ENCODE measurements at places on chromosomes 7 and 10. TPM values are rescaled to one million over a fixed set of nuclear protein-coding genes. Genes with fewer than 3 reads are reported as not detected.

IKZF1 gene
- 8.5 TPM for total RNA-seq

CHST3 gene
- 43.0 TPM for total RNA-seq

TMEM213 gene
- not detected for total RNA-seq

PAPOLB gene
- 0.42 TPM for total RNA-seq

RASA4B gene
- total RNA-seq, result 22.1 TPM

AFAP1L2 gene
- total RNA-seq, result 18.5 TPM

LBX1 gene
- not detected for total RNA-seq

DNA sequence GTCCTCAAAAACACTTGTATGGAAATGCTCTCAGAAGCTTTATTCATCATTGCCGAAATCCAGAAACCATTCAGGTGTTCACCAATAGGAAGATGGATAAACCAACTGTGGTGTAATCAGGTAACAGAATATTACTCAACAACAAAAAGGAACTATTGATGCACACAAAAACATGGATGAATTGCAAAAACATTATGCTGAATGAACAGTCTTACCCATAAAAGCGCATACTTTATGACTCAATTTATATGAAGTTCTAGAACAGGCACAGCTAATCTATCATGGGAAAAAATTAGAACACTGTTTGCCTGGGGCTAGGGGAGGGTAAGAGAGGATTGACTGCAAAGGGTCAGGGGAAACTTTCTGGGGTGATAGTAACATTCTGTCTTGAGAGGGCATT, 26.9 kb upstream of the GSAP start:
- no peak for DNase-seq

DNA sequence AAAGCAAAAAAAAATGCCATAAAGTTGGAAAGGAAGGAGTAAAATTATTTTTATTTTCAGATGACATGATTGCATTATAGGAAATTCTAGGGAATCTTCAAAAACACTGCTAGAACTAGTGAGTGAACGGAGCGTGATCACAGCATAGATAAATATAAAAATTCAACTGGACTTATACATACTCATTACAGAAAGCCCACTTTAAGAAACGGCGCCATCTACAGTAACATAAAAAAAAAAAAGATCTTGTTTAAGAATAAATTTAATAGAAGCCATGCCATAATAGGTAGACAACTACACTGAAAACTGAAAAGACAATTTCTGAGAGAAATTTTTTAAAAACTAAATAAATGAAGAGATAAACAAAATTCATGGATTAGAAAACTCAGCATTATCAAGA, 623.1 kb upstream of the MGMT start:
- DNase-seq, result no peak

DNA sequence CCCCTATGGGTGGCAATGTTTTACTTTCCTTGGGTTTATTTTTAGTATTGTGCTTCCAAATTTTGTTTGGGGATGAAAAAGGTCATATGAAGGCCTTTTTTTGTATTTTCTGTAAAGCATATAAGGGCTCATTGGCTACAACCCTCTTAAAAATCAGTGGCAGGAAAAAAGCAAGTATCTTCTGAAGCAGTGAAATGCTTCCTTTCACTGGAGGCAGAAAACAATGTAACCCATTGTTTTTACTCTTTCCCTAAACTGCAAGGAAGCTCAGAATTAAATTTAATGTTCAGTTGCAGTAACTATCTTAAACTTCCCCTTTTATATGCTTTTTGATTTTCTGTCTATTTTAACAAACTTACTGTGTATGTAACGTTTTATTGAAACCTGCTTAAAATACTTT, 148.7 kb upstream of the LYZL1 start:
- no peak for DNase-seq

- DNase-seq, result no peak
Observed at GRCh38 chr10:62194924-62195674, 73.5 kb downstream of the RTKN2 start.

- DNase-seq, result peak; percentile 10
Observed at GRCh38 chr10:1121271-1121970, 65.2 kb downstream of the WDR37 start.

DNA sequence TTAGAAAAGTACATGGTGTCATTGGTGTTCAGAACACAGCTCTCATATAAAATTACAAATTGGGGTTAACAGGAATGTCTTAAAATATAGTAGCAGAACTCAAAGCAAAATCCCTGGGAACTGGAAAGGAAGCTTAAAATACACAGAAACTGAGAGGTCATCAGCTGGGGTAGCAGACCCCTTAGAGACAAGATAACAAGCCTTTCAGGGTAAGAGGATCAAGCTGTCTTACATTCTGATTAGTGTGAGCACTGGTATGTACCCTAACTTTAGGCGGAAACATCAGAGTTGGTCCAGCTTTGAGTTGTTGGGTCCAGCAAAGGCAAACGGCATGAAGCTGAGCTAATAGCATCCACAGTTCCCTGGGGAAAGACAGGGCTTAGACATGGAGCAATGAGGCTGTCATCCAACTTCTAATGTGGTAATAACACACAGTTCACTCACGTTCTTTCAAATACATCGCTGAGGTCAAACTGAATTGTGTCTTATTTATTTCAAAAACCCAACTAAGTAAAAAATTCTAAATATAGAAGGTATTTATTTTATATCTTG, 32.6 kb downstream of the ARHGAP21 start:
- DNase-seq, result no peak

GRCh38 chr10:117804470-117805011, 242.2 kb downstream of the RAB11FIP2 start:
- no peak for DNase-seq

GRCh38 chr7:123621707-123622106, 20.1 kb downstream of the ASB15 start:
- no peak for DNase-seq

DNA sequence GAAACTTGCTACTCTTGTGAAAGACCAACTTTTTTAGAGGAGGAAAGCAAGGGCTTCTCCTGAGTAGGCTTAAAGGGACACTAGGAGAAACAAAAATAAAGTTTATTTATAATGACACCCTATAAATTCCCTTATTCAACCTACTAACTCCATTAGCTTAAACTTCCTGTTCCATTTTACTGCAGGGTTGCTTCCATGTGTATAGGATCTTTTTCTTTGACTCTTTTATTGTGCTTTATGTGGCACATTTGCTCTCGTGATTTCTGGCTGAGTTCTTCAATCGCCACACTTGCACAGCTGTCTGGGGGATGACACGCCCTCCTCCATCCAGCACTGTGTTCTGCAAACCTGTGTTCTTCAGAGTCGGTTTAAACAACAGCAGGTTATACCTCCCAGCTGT, 225.7 kb upstream of the NPVF start:
- no peak for DNase-seq

DNA sequence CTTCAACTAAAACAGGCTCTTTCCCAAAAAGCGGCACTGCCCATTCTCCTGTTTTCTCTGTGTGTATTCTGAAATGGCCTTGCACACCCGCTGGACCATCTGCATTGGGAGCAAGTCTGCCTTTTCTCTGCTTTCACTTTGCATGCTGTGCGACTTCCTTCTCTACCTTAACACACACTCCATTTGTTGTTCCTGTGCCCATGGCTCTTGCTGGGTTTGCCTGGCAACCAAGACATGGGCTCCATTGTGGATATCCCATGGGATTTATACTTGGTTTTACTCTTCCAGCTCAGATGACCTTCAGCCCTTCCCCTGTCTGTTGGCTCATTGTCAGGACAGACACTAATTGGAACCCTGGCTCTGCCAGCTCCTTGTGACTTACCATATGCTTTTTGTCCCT, 465.3 kb downstream of the REEP3 start:
- peak; percentile 60 for DNase-seq

DNA sequence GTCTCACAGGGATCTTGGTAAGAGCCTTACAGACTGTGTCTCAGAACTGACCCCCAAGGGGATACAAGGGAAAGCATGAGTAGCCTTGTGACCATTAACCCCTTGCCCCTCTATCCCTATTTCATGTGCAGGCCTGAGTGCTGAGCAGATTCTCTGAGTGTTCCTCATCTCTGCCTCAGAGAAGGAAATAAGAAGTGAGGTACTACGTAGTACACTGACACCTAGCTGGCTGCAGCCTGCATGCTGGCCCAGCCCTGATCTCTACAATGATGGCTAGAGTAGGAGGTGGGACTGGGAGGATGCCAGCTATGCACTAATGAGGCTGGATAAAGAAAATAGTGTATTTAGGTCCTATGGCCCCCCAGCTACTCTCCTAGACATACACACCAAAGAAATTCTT, 174.9 kb upstream of the HPS1 start:
- no peak for DNase-seq

GRCh38 chr10:86317949-86318725, 48.5 kb downstream of the GRID1 start:
- no peak for DNase-seq

DNA sequence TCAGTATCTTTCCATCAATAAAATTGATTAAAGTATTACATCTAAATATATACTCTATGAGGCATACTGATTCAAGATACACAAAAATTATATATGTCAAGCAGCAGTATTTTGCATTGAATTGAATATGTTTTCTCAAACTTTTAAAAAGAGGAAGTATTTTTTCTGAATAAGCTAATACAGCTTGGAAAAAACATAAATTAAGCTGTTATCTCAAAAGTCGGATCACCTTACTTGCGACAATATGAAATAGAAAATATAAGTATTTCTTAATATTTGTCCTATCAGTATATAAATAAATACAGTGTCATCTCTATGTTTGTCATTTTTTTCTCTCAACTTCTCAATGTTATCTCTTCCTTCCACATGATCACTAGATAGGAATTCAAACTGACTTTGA, 139.3 kb downstream of the MBL2 start:
- DNase-seq, result no peak

GRCh38 chr10:29615195-29615594, 19.6 kb downstream of the SVIL start:
- DNase-seq, result no peak
